Breast epithelium (tissue), 4 donors: ENCODE measurements at places on chromosomes 11 and 22. TPM values are rescaled to one million over a fixed set of nuclear protein-coding genes. Genes with fewer than 3 reads are reported as not detected.

The BIRC3 gene
- 30.0 TPM for total RNA-seq

The KCNJ1 gene
- 0.16 TPM for total RNA-seq

The OR10A2 gene
- not detected for total RNA-seq

The MOV10L1 gene
- total RNA-seq, result 0.16 TPM

The MEI1 gene
- 4.3 TPM for total RNA-seq

The PLAAT4 gene
- total RNA-seq, result 95.3 TPM

The KRTAP5-1 gene
- total RNA-seq, result not detected

DNA sequence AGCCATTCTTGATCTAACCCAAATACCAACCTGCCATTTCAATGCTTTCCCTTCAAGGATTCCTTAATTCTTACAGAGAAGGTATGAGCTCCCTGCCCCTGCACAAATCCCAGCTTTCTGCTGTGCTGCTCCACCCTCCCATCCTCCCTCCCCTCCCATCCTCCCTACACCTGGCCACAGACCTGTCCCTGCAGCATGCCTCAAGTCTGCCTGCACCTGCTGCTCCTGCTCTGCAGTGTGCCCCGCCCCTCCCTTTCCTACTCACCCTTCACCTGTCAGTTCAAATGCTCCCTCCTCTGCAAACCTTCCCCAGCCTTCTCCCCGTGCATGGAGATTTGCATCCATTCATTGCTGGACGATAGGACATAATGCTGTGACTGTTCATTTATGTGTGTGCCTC is 139.9 kb upstream of the NARS2 start:
- no peak for DNase-seq

GRCh38 chr11:13277768-13278608 is at the start of gene BMAL1:
TSS of gene BMAL1 (plus strand) at chr11:13277790. CDS start at chr11:13354309, 76,519 bp downstream.
- DNase-seq, result peak; percentile 52

DNA sequence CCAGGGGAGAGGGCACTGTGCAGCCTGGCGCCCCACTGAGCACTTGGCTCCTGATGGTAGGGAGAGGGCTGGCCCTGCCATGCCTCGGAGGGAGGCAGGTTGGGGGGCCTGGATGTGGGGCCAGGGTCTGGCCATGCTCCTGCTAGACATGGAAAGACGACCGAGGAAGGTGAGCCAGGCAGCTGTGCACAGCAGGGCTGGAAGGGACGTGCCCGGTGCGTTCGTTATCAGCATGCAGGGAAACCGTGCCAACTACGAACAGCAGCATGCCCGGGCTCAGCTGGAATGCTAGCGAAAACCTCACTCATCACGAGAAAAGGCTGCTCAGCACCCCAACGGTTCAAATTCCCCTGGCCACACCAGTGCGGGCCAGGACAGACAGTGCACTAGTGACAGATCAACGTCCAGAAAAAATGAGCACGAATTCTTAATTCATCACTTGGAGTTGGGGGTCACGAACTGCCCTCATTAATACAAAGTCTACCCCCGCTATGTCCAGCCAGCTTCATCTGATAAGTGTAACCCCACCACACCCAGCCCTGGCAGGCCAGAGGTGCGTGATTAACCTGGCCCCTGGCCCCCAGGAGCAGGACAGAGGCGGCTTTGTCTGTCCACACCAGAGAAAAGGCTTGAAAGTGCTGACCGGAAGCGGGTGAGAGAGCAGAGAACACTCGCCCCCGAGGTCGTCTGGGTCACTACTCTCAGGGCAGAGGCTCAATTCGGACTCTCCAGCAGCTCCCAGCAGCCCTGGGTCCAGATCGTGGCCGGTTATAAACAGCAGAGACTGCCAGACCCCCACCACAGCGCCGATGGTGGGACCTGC is 84.2 kb downstream of the CELSR1 start:
- no peak for DNase-seq

GRCh38 chr11:89437317-89437716 is 53.9 kb downstream of the NOX4 start:
- no peak for DNase-seq

DNA sequence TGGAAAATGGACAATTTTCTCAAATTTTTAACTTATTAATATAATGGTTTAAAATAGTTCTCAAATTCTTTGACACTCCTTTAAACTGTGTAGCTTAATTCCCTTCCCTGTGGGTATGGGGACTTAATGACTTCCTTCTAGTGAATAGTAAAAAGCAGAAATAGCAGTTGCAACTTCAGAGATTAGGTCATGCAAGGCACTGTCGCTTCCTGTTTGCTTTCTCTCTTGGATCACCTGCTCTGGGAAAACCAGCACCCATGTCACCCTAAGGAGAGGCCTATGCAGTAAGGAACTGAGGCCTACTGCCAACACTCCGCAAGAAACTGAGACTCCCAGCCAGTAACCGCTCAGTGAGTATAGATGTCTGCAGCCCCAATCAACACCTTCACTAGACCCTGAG is 5.5 kb upstream of the PANX3 start:
- DNase-seq, result no peak

GRCh38 chr11:43440486-43440885 is 81.8 kb downstream of the TTC17 start:
- DNase-seq, result no peak

DNA sequence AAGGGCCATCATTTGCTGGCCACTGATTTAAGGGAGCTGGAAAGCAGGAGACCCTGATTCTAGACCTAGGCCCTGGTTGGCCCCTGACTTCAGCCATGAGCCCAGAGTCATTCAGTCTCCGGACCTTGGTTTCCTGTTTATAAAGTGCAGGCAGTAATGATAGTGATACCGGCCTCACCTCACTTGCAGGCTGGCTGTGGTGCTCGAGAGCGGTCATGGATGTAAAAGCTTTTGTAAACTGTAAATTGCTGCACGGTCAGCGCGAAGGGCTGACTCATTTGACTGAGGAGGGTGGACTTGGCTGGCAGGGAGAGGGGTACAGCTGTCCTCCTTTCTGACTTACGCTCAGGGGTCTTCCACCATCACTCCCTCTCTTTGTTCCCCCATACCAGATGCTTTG is 37.4 kb downstream of the FBLN1 start:
- no peak for DNase-seq

DNA sequence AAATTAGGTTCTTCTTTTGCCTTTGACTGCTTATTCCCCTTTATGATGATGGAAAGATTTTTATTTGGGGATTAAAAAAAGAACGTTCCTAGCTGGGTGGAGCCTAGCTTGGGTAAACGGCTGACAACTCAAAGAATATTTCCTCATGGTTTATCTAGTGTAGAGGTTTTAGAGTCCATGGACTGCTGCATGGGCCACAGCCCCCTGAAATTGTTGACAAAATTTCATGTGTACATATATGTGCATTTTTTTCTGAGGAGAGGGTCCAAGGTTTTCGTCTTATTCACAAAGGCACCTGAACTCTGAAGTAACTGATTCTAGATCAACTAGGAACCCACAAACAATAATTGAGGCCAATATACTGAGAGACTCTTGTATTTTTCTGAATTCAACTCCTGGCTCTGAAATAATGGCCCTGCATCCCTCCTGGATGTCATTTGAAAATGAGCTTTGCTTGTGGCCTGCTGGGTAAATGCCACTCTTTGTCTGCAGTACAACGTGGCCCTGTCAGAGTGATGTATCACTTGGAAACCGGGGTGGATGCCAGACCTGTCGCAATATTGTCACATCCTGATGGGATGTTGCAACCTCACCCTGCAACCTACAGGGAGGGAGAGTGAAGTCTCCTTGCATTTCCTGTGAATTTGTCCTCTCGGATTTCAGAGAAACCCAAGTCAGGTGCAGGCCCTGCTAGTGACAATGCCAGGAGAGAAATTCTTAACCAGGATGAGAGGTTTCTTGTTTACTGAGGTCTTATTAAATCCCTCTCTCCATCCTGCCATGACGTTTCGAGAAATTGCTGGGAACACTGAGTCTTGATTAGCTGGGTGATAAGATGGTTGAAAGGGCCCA is 33.8 kb downstream of the EHF start:
- peak; percentile 78 for DNase-seq
